ENCODE measurements at places on chromosomes 11 and 22. TPM values are rescaled to one million over a fixed set of nuclear protein-coding genes. Genes with fewer than 3 reads are reported as not detected.

GRCh38 chr11:124920870-124921609 is 2.0 kb downstream of the HEPN1 start:
- no peak for DNase-seq

GRCh38 chr22:32815943-32816342 is 14.4 kb downstream of the TIMP3 start:
- DNase-seq: no peak

DNA sequence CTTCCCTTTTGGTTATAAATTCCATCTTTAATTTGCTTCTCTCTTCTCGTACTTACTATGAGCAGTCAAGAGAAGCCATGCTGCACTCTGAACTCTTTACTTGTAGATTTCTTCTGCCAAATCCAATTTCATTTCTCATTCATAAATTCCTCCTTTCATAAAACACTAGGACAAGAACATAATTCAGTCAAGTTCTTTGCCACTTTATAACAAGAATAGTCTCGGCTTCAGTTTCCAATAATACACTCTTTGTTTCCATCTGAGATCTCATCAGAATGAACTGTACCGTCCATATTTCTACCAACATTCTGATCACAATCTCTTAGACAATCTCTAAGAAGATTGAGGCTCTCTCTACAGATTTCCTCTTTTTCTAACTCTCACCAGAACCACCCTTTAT is 25.1 kb downstream of the IZUMO1R start:
- DNase-seq: no peak

GRCh38 chr22:16933291-16934282 is 74.4 kb downstream of the GAB4 start:
- DNase-seq: no peak

Gene TNNT3
- 10.1 TPM for total RNA-seq

DNA sequence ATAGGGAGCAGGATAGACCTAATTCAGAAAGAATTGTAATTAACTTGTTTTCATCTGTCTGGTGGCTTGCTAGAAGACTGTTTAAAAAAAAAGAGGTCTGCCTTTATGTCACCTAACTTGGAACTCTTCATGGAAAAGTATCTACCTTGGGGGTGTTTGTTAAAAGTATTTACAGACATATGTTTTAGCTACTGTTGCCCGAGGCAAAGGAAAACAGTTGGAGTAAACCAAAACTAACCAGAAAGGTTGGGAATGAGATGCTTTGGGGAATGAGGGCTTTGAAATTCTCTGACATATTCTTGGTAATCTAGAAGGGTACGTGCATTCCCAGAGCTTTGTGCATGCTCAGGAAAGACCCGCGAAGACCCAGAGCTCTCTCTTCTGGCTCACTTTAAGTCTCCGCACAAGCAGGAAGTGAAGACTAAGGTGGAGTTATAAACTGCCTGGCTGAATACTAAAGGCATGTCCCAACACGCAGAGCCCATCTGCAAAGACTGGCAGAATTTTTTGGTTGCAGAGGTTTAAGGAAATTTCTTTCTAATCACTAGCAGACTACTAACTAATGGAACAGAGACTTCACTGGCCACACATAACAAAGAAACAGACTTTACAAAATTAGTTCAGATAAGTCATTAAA is 33.2 kb downstream of the HIKESHI start:
- DNase-seq: no peak

DNA sequence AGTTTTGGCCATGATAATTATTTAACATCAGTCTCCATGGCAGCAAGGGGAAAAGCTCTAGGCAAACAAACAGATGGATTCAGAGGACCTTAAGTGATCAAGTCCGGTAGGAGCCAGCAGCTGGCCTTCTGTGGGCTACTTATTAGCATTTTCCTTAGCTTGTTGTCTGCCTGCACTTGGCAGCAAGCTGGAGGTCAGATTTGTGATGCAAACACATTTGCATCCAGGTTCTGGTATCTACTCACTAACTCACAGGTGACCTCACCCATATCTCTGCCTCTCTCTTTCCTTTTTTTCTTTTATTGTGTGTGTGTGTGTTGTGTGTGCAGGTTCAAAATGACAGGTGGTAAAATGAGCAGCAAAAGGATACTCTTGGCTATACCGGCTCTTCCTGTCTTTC is 32.3 kb downstream of the ARHGAP42 start:
- no peak for DNase-seq

GRCh38 chr11:27390318-27391295 is 27.6 kb upstream of the CCDC34 start:
- DNase-seq: no peak

Gene GAB4
- not detected for total RNA-seq

- no peak for DNase-seq
Measured at GRCh38 chr11:43547430-43547831, 133.1 kb upstream of the HSD17B12 start.
